Stimulated activated CD4-positive, alpha-beta T cell treated with anti-CD3 and anti-CD28 coated beads, Interleukin-2, amount 100 ng/mL, for 48 hours (primary cell): ENCODE measurements at places on chromosomes 1 and 21.

DNA sequence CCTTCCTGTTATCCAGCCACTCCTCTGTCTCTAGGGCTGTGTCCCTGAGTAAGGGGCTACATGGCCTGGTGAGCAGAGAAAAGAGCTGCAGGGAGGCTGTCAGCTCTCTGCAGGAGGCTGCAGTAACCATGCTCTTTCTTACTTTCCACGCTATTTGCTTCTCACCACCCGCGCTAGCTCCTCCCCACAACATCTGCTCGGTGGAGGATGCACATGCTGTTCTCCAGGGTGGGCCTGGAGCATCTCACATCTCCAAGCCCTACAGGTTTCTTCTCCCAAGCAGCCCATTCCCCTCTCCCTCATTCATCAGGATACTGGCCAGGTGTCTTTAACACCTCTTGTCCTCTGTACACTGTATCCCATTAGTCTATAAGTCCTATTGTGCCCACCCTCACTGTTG lies 103.8 kb downstream of the IER5 start:
- DNase-seq, result no peak

DNA sequence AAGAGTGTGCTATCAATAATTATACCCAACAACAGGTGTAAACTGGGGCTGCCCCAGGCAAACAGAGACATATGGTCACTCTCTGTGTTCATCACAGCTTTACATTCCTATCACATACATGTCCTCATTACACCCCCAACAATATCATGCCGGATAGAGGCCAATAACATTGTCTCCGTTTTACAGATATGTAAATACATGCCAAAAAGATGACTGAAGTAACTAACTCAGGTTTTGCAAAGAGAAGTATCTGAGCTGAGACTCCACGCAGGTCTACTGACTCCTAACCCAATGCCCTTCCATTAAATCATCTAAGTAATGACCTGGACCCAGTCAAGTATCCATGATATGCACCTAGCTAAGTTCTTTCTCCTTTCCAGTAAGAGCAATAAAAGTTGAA lies 55.0 kb downstream of the JAK1 start:
- no peak for DNase-seq

GRCh38 chr1:166600574-166600973 lies 238.7 kb upstream of the POGK start:
- no peak for DNase-seq

DNA sequence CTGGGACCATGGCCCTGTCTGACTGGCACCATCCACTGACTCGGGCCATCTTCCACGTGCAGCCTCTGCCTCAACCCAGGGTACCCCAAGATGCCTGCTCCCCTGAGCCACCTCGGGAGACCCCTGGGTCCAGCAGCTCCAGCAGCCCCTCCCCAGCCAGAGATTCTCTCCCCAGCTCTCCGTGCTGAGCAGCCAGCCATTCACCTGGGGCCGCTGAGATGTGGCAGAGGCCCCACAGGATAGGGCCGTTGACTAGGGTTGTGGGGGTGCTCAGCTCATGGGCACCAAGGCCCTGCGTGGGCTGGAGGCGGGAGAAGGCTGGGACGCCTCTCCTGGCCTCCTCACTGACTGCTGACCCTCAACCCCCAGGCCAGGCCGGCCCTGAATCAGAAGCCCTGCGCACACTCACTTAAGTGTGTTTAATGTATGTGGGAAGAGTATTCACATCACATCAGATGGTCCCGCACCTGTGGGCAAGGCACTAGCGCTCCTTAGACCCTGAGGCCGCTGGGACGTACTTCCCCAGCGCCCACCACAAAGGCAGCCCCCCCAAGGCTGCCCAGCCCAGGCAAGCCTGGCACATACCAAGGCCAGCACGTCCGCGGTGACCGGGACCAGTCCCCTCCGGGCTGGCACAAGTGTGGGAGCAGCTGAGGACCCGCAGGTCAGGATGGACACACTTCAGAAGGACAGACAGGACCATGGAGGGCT lies 27.8 kb downstream of the SLC19A1 start:
- no peak for DNase-seq

DNA sequence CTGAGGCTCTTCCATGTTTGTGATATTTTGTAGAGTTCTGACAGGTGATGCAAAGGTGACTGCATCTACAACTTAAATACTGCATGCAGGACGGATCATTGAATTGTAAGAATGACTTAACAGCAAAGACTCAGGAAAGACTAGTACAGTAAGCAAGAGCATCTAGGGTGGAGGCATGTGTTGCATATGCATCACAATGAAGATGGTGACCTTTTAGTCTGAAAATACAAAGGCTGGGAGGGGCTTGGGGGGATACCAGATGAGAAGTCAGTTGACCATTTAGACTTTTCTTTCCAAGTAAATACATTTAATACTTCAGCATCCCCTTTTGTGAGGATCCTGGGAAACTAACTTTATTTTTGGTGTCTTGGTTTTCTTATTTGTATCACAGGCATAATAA lies 145.5 kb downstream of the NUF2 start:
- DNase-seq, result no peak

- no peak for DNase-seq
Measured at GRCh38 chr21:31910074-31910470, 37.3 kb downstream of the HUNK start.

- DNase-seq, result no peak
Measured at GRCh38 chr1:94660994-94661393, 119.4 kb upstream of the F3 start.

DNA sequence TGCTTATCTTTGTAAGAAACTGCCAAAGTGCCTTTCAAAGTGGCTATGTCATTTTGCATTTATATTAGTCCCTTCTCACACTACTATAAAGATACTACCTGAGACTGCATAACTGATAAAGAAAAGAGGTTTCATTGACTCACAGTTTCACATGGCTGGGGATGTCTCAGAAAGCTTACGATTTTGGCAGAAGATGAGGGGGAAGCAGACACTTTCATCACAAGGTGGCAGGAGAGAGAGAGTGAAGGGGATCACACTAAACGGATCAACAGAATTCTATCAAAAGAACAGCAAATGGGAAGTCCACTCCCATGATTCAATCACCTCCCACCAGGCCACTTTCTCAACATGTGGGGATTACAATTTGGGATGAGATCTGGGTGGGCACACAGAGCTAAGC lies 1352.0 kb upstream of the B3GALT2 start:
- DNase-seq, result no peak

DNA sequence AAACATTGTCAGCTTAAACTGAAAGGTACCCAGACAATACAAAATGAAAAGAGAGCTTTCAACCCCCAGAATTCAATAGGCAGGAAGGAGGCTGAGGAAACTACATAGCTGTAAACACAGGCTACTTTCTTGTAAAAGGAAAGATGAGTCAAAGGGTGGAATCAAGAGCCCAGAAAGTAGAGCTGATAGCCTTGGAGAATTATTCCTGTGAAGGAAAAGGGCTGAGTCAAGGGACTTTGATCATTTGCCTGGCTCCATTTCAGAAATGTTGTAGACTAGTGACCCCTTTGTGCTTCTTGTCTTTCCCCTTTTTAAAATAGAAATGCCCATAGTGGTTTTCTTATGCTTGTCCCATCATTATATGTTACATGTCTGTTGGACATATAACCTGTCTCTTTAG lies 597.6 kb downstream of the ADGRL2 start:
- no peak for DNase-seq

DNA sequence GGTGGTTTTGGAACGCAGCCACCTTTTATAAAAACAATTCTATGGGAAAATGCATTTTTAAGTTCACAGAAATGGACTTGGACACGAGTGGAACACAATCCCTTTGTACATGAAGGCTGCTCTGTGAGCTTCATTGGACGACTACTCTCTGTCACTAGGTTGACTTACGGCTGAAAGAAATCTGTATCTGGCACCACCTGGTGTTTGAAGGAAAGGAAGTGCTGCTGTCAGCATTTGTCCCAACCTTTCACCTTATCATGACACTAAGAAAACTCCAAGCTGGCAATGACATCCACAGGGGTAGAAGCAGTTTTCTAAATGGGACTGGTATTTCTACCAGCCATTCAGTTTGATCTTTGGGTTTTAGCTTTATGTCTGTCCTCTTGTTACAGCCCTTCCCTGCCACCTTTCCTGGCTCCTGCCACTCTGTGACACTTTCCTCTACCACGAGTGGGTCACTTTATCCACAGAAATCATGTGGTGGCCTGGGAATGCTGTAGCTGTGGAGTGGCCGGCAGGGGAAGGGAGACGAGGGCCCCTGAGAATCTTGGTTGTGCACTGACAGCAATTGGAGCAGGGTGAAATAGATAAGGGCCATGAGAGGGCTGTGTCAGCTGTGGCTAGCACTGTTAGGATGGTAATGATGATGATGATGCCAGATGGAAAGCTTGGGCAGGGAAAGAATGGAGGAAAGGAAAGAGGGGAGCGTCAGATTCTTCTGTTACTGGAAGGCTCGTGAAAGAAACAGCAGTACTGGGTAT lies 85.2 kb downstream of the TBX19 start:
- DNase-seq, result no peak
